Stimulated activated CD4-positive, alpha-beta T cell treated with anti-CD3 and anti-CD28 coated beads, Interleukin-2, amount 100 ng/mL, for 4 hours (primary cell): ENCODE measurements at places on chromosomes 16 and 17.

- DNase-seq, result no peak
Measured at GRCh38 chr17:57577751-57578607, 167.1 kb downstream of the CCDC182 start.

- no peak for DNase-seq
Measured at GRCh38 chr17:17134957-17135333, 71.2 kb downstream of the PLD6 start.

- no peak for DNase-seq
Measured at GRCh38 chr16:11670171-11671131, 2.2 kb downstream of the SNN start.

- DNase-seq, result no peak
Measured at GRCh38 chr17:73286863-73287296, 24.9 kb downstream of the CDC42EP4 start.

GRCh38 chr16:3959148-3959547 lies 78.6 kb upstream of the CREBBP start:
- DNase-seq, result no peak

DNA sequence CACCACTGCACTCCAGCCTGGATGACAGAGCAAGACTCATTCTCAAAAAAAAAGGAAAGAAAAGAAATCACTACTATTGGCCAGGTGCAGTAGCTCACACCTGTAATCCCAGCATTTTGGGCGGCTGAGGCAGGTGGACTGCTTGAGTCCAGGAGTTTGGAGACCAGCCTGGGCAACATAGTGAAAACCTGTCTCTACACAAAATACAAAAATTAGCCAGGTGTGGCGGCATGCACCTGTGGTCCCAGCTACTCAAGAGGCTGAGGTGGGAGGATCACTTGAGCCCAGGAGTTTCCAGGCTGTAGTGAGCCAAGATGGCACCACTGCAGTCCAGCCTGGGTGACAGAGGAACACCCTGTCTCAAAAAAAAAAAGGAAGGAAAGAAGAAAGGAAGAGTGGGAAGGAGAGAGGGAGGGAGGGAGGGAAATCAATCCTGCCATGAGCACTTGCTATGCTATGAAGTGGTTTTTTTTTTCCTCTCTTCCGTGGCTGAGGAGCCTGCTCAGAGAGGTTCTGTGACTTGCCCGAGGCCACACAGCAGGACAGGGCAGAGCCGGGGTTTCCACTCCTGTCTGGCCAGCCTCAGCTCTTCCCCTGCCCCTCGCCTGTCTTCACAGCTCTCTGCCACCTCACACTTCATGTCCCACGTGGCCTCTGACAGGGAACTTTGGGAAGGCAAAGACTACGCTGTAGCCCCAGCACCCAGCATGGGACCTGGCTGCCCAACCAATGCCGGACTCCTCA lies 10.9 kb downstream of the GRIN2C start:
- no peak for DNase-seq

DNA sequence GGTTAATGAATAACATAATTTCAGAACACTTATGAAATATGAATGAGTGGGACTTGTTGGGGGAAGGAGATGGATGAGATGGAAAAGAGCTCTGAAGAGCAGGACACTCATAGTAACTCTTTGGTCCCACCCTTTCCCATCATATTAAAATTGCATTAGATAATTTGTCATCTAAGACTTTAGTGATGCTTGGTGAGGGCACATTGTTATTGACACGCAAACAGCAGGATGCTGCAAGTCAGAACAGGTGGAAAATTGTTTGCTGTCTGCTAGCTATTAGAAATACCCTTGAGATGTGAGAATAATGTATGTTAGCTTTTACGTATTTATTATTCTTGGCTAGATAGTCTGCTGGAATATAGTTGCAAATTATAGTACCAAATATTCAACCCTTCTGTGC lies 75.7 kb downstream of the TANC2 start:
- DNase-seq, result no peak

DNA sequence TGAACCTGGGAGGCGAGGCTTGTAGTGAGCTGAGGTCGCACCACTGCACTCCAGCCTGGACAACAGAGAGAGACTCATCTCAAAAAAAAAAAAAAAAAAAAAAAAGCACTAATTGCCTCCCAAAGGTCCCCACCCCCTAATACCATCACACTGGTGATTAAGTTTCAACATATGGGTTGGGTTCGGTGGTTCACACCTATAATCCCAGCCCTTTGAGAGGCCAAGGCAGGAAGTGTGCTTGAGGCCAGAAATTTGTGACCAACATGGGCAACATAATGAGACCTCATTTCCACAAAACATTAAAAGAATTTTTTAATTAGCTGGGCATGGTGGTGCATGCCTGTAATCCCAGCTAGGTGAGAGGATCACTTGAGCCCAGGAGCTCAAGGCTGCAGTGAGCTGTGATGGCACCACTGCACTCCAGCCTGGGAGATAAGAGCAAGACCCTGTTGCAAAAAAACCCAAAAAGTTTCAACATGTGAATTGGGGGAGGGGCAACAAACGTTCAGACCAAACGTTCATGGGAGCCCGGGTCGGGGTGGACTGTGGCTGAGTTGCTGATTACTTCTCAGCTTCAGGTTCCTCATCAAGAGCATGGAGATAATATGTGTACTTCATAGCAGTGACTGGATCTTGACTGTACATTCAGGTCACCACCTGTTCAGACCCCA lies 62.1 kb upstream of the NOL11 start:
- DNase-seq, result no peak

DNA sequence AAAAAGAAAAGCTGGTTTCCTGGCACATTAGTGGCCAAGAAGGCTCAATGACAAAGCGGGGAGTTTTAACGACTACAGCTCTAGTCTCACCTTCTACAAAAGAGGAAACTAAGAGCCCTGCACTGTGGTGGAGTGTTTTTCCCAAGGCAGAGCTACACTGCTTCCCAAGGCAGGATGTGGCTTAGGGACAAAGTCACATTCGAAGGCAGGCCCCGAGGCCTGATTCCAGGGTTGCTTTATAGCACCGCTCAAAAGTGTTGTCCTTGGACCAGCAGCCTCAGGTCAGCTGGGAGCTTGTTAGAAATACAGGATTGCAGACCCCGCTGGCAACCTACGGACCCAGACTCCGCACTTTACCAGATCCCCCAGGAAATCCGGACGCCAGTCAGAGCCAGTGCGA lies 23.8 kb downstream of the TMEM92 start:
- DNase-seq, result no peak

DNA sequence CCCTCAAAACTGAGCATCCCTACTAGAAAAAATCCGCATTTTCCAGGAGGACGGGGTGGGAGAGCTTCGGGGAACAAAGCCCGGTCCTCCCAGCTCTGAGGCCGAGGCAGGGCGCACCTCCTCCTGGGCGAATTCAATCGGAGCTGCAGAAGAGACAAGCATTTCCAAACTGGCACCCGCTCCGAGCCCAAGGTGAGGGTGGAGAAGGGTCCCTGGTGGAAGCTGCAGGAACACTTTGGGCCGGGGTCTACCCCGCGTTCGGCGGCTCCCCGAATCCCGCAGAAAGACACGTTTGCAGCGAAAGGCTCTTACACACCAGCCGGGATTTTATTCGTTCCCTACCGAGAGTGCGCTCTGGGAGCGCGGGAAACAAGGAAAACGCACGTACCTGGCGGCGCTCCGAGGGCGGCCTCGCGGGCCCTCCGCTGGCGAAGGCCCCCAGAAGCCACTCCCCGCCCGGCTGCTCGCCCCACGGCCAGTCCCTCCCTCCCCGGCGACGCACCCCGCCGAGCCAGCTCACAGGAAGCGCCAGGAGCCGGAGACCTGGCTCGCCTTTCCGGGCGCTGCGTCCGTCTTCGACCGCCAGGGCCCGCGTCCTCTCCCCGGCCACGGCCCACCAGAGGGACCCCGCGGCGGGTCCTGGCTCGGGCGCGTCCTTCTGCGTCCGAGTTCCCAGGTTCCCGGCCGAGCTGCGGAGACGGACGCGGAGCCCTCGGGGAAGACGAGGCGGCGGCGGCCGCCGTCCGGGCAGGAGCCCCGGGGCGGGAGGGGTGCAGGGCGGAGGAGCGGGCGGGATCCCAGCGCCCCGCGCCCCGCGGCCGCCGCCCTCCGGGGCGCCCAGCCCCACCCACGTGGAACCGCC lies 49.8 kb upstream of the BAHCC1 start:
- DNase-seq, result no peak

GRCh38 chr17:58307468-58308172 lies 21.0 kb downstream of the TSPOAP1 start:
- no peak for DNase-seq

DNA sequence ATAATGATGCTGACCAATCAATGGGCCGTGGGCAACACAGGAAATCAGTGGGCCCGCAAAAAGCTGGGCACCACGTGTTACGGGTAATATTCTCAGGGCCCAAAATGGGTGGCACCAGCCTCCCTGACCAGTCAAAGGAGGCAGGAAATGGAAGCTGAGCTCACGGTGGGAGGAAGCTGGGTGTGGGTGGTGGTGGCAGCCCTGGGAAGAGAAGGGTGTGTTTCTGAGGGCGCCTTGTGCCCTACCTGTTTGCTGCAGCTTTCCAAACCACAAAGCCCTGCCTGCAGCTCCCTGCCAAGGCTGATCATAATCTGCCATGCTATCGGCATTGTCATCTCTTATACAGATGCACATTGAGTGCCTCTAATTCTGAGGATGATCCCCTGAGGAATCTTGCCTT lies 457.9 kb downstream of the SLC39A11 start:
- DNase-seq, result no peak

- no peak for DNase-seq
Measured at GRCh38 chr16:72247821-72248253, 75.9 kb upstream of the PMFBP1 start.

GRCh38 chr17:80244871-80245509 lies 15.7 kb upstream of the RNF213 start:
- no peak for DNase-seq

DNA sequence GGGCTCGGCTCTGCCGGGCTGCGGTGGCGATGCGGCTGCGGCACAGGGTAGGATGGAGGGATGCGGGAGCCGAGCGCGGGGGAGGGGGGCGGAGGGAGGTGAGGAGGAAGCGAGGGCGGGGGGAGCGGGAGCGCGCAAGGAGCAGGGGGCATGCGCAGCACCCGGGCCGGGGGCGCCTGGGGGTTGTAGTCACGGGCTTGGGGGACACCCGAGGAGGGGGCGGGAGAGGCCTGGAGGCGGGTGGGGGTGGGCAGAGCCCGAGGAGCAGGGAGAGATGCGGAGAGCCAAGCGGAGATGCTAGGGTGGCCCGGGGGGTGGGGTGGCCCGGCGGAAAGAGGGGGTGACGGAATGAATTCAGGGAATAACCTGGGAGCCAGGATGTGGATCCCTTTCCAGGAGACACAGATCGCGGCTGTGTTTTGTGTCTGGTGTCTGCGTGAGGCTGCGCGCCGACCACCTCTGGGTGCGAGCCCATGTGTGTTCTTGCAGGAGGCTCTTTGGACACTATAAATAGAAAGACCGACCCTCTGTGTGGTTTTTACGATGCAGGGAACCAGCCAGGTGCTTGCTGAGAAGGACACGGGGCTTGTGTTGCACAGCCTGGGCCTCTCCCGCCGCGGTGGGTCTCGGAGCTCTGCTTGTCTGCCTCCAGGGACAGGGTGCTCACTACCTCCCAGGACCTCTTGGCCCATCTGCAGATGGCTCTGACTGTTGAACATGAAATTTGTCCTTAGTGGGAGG lies at the start of gene STX1B:
STX1B (minus strand) TSS at position 54 of the 741 bp plus-strand sequence. CDS start 242 bp downstream, outside the sequence.
- peak; percentile 47 for DNase-seq

DNA sequence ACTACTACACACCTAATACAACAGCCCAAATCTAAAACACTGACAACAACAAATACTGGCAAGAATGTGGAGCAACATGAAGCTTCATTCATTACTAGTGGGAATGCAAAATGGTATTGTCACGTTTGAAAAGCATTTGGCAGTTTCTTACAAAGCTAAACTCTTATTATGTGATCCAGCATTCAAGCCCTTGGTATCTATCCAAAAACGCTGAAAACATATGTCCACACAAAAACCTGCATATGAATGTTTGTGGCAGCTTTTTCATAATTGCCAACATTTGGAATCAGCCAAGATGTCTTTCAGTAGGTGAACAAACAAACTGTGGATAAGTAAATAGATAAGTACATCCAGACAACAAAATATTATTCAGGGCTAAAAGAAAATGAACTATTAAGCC lies 501.1 kb upstream of the KIF2B start:
- DNase-seq, result no peak

GRCh38 chr17:30808785-30809286 lies 15.7 kb downstream of the CRLF3 start:
- DNase-seq, result no peak

GRCh38 chr17:61238455-61238933 lies 161.1 kb upstream of the TBX2 start:
- DNase-seq, result no peak

GRCh38 chr17:50125420-50125997 lies 4.5 kb downstream of the SAMD14 start:
- DNase-seq, result no peak

DNA sequence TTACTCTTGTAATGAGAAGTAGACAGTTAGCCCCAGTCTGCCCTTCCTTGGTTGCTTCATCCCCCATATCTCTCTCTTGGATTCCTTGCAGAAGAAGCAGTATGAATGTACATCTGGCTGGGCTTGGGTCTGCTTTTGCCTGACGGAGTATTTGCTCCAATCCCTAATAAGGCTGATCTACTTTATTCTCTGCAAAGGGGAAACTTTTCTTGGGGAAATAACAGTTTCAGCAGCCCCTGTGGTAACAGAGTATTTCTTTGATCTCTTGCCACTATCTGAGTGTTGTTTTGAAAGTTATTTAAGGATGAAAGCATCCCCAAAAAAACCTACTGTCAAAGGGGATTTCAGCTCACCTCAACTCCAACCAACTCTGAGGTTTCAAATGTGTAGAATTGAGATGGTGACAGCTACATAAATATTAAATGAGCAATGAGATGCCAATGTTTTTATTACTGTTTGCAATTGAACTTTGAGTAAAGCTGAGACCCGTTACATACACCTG lies 168.9 kb upstream of the NOG start:
- no peak for DNase-seq

DNA sequence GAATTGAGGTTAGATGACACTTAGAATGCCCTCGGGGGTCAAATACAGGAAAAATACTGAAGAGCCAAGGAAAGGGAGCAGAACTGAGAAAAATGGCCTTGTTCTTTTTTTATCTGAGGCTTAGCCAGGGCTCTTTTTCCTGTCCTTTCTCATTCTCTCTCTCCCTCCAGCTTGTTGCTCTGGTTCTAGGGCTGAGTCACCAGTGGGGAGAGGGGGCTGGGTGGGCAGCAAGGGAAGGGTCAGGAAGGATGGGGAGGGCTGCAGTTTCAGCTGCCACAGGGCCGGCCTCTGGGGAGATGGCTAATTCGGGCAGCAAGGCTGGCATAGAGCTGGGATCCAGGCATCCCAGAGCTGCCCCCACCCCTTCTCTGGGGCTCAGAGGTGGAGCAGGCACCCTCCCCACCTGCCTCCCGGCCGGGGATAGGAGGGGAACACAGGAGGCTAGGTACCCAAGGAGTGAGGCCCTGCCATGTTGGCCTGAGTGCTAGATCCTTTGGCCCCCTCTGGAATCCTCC lies 3.9 kb downstream of the ITGA3 start:
- no peak for DNase-seq
